Ascending aorta (tissue), 2 donors: ENCODE measurements at places on chromosomes 5 and 9.

- DNase-seq, result no peak
These were observed 416.3 kb upstream of the ZNF608 start for GRCh38 chr5:125162714-125163113.

GRCh38 chr9:125910286-125910685 is 163.1 kb downstream of the PBX3 start:
- no peak for DNase-seq

GRCh38 chr9:91157883-91158282 is 203.8 kb downstream of the AUH start:
- no peak for DNase-seq

GRCh38 chr9:93953496-93954433 is 1.4 kb downstream of the BARX1 start:
- DNase-seq, result no peak

DNA sequence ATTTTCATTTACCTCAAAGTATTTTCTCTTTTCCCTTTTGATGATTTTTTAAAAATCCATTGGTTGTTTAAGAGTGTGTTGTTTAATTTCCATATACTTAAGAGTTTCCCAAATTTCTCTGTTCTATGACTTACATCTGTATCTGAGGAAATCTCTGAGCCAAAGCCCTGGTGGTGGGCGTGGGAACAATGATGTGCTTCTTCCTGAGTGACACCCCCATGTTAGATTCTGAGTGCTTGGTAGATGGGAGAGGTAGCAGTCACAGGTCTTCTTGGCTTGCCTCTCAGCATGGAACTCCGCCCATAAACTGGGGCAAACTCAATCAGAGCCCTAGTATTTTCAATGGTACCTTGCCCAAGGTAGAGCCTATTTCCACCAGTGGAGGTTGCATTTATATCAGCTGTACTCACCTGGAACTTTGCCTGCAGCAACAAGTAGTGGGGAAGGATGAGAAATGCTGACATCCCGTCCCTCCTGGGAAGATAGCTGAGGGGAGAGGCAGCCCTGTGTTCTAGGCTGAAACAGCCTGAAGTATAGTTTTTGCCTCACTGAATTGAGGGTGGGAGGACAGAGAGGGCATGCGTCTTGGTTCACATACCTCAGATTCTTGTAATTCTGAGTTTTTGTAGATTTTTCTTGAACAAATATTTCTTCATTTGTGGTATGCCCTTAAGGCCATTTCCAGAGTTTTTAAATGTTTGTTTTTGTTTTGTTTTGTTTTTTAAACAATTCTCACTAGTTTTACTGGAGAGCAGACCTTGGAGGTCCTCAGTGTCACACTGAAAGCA is 26.4 kb downstream of the C9orf43 start:
- no peak for DNase-seq
